ENCODE measurements at places on chromosomes 3 and 15. TPM values are rescaled to one million over a fixed set of nuclear protein-coding genes. Genes with fewer than 3 reads are reported as not detected.

- DNase-seq = no peak
These were observed 159.1 kb downstream of the CHL1 start for GRCh38 chr3:355622-356021.

The ATP2B2 gene
- total RNA-seq = not detected

The CEP97 gene
- total RNA-seq = 17.9 TPM

The CIDEC gene
- 0.24 TPM for total RNA-seq

- no peak for DNase-seq
These were observed 12.5 kb downstream of the TEX264 start for GRCh38 chr3:51683566-51683965.

DNA sequence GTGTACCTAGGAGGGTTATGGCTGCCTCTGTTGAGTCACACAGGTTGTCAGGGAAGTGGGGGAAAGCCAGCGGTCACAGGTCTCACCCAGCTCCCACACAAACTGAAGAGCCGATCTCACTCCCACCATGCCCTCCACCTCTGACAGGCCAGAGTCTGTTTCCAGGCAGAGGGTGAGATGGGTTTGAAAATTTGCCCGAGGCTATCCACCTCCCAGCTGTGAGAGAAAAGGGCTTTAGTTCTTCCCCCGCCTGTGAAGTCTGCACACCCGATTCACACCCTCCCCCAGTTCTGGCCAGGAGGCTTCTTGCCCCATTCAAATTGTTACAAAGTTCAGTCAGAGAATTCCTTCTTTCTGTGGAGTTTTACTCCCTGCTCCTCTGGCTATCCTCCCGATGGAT, 446.9 kb downstream of the EDEM1 start:
- DNase-seq = no peak

The TMCC1 gene
- total RNA-seq = 9.2 TPM

GRCh38 chr15:95987886-95988573, 342.5 kb upstream of the NR2F2 start:
- DNase-seq = no peak

The FAN1 gene
- total RNA-seq = 13.5 TPM

GRCh38 chr3:113431811-113432210, 9.5 kb downstream of the CFAP44 start:
- DNase-seq = no peak

The OXSR1 gene
- total RNA-seq = 27.9 TPM

DNA sequence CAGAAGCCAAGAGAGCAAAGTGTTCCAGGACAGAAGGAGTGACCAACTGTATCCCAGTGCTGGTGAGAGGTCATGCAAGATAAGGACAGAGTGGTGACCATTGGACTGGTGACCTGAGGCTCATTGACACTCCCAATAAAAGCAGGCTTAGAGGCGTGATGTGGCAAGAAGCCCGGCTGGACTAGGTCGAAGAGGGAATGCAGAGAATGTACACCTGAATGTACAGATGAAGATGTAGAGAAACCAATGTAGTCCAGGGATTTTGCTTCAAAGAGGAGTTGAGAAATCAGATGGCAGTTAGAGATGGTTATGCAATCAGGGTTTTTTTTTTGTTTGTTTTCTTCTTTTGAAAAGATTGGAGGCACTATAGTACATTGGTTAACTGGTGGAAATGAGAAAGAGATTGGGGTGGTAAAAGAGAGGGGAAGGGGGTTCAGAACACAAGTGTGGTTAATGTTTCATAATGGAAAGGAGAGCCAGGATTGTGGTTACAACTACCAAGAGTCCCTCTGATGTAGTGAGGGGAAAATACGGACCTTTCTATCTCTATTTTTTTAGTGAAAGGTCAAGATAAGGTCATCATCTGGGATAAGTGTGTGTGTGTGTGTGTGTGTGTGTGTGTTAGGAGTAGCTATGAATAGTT, 23.3 kb downstream of the ST3GAL6 start:
- no peak for DNase-seq

GRCh38 chr3:15261274-15261673, 55.2 kb downstream of the CAPN7 start:
- no peak for DNase-seq

DNA sequence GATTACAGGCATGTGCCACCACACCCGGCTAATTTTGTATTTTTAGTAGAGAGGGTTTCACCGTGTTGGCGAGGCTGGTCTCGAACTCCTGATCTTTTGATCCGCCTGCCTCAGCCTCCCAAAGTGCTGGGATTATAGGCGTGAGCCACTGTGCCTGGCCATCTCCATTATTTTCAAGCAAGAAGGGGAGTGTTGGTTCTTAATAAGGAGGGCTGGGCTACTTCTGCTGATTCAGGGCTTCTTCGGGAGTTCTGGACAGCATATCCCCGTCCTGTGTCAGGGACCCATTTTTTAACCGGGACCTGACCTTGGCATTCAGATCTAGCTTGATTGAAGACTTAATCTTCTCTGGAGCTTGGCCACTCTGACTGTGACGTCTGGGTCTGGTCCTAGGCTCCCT, 74.1 kb upstream of the SYN2 start:
- no peak for DNase-seq

DNA sequence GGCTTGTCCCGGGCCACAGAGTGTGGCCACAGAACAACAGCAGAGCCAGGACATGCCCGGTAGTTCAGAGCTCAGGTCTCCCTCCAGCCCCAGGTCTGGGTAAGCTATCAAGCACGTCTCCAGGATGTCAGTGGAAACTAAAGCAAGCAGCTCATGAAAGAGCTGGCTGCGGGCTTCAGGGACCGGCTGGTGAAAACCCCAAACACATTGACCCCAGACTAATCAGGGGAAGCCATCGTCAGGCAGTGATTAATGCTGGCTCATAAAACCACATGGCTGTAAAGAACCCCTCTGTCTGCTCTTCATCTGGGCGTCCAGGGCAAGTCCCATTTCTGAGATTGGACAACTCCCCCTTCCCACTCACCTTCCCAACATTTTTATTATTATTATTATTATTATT, 37.8 kb downstream of the LMCD1 start:
- no peak for DNase-seq

DNA sequence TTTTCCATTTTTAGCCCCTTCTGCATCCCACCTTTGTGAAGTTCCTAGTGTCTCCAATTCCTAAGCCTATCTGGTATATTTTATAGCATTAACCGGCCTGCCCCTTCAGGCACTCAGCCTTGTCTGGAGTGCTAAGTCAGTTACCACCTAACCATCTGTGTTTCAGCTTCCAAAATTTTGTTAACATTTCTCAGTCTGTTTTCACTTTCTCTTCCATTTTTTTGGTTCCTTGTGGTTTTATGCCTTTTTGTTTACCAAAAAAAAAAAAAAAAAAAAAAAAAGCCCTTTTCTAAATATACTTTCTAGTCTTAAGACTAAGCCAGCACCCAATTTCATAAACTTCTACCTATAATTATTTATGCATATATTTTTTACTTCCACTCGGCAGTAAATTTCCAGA, 92.4 kb downstream of the CSNK1G1 start:
- no peak for DNase-seq

The SH2D7 gene
- total RNA-seq = not detected

- DNase-seq = no peak
These were observed 46.0 kb downstream of the ANP32A start for GRCh38 chr15:68774521-68775235.

The ATP13A3 gene
- total RNA-seq = 95.1 TPM

- DNase-seq = no peak
These were observed 221.4 kb downstream of the SOX2 start for GRCh38 chr3:181933052-181933618.
